ENCODE measurements at places on chromosomes 2 and 18.

GRCh38 chr2:134296301-134296700, 42.4 kb downstream of the MGAT5 start:
- no peak for DNase-seq

GRCh38 chr18:10015941-10016819, 102.4 kb downstream of the VAPA start:
- DNase-seq: no peak

GRCh38 chr2:182921234-182921633, 54.8 kb upstream of the FRZB start:
- DNase-seq: no peak

DNA sequence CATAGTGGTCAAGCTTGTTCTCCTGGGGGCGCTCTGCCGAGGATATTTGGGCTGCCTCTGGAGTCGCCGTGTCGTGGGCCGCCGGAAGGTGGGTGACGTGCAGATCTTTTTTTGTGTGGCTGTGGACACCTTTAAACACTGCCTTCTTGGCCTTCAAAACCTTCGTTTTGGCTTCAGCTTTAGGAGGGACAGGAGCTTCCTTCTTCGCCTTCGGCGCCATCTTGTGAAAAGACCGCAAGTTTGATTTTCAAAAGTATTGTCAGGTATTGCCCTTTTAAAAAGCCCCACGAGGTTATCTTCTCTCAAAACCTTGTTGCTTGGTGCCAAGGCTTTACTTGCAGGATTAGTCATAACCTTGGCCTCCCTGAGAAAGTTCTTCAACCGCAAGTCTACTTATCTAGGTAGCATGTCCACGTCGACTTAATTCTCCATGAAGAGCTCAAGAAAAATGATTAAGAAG, 20.8 kb downstream of the LAMA3 start:
- DNase-seq: no peak

- no peak for DNase-seq
Observed at GRCh38 chr2:195674491-195675221, 17.6 kb downstream of the SLC39A10 start.

DNA sequence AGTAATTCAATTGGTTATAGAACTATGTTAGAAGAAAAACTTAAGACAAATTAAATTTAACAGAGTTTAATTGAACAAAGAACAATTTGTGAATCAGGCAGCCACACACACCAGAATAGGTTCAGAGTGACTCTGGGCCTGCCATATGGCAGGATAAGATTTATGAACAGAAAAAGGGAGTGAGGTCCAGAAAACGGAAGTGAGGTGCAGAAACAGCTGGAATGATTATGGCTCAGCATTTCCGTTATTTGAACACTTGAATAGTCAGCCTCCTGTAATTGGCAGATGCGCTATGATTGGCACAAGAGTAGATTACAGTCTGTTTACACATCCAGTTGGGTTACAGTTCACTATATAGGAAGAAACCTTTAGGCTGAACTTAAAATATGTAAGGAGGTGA, 99.0 kb downstream of the MBD2 start:
- no peak for DNase-seq

Data from CD8-positive, alpha-beta T cell (primary cell).